ENCODE measurements at places on chromosomes 3 and 15.
A peak's percentile ranks its signal among the peaks of the same experiment; 100 is the strongest.

- DNase-seq = no peak
Observed at GRCh38 chr3:112619295-112619694, 21.6 kb downstream of the CCDC80 start.

- no peak for DNase-seq
Observed at GRCh38 chr15:97652700-97653167, 307.8 kb upstream of the ARRDC4 start.

DNA sequence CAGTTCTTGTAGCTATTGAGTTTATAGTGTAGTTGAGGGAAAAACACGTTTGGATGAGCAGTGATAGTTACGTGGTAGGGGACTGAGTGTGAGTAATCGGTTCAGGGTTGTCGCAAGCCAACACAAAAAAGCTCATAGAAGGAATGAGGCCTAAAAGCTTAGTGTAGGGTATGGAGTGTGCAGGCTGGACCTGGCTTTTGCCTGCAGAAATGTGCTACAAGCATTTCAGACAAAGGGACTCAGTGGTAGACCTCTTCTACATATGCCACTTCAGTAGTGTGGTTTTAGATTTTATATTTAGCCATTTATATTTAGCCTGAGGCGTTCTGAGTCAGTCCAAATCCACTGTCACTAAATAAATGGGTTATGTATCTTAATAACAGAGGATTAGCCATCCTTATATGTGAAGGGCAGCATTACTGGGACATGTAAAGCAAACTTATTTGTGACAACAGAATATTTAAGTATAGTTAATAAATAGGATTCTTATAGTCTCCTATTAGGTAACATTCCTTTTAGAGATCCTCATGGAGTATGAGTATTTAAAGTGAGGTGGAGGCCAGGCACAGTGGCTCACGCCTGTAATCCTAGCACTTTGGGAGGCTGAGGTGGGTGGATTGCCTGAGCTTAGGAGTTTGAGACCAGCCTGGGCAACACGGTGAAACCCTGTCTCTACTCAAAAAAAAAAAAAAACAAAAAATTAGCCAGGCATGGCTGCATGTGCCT is 21.8 kb downstream of the ATP2C1 start:
- DNase-seq = no peak

DNA sequence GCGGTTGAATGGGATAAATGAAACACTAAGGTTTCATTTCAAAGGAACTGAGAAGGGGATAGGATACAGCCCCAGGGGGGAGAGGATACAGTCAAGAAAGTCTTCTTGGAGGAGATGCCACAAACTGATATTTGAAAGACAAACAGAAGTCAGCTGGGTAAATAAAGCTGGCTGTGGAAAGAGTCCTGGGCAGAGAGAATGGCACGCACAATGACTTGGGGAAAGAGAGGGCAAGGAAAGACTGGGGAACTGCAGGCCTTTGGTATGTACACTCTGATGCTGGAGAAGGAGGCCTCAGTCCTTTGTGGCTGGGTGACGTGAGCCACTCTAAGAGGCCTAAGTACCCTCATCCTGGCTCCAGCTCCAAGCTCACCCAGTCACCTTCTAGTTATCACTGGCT is 45.2 kb upstream of the LMCD1 start:
- DNase-seq = no peak

- no peak for DNase-seq
Observed at GRCh38 chr15:69783211-69783610, 314.5 kb downstream of the TLE3 start.

GRCh38 chr3:121796970-121797369 is 37.9 kb downstream of the IQCB1 start:
- no peak for DNase-seq

DNA sequence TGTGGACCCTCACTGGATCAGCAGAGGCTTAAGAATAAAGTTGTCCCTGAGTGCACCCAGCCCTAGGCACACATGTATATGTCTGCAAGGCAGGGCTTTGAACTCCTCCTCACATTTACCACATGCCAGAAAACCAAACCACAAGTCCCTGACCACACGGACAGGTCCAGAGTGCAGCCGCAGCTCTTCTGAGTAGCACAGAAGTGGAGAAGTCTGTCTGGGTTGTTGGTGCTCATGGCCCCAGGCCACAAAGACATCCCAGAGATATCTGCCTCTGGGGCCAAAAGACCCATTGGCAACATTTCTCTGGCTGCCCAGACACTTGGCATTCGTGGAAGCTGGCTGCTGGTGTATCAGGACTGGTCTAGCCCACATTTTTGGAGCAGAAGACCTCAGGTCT is 17.4 kb downstream of the SUSD5 start:
- DNase-seq = no peak

DNA sequence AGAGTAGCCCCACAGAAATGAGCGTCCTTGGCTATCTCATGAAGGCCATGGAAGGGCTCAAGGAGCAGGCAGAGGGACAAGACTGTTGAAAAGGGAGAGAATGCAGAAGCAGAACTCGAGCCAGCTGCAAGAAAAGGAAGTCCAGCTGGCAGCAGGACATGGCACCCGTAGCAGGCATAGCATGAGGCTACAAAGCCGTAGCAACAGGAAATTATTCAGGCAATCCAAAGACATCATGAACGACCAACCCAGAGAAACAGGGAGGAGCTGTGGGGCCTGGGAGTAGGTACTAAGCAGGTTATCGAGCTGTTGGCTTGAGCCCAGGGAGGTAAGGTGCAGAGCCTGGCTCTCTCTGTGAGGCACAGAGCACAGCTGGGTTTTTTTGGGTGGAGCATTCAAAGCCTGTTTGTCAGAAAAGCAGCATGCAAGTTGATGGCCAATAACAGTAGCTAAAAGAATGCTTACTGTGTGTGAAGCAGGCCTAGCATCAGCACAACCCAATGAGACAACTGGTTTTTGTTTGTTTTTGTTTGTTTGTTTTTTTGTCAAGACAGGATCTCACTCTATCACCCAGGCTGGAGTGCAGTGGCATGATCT is 144.0 kb upstream of the SMAD3 start:
- DNase-seq = no peak

GRCh38 chr3:111715911-111716523 is 120.9 kb upstream of the ZBED2 start:
- DNase-seq = peak; percentile 59

DNA sequence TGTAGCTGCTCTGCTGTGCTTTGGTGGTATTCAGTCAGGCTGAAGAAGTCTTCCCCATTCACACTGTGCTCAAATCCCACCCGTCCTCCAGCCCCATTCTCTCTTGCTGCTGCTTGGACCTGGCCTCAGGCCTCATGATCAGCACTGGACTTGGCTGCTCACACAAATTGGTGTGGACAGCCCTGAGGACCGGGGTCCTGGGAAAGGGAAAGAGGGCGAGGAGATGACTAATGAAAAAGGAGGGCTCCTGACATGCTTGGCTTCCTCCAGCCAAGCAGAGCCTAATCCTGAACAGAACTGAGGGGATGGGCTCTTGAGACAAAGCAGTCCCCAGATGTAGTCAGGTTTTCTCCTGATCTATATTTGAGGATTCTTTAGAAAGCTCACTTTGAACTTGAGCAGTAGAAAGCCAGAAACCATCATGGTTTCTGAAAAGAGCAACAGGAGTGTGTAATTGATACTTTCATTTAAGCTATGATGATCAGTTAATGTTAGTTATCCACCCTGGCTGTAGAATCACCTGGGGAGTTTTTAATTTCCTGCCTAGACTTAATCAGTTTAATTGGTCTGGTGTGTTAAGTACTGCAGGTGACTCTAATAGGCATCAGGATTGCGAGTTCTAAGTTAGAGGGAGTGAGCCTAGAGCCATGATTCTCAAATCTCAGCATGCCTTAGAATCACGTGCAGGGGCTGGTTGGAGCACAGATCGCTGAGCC is 79.4 kb upstream of the THBS1 start:
- DNase-seq = no peak
